ENCODE measurements at places on chromosomes 6 and 20.

DNA sequence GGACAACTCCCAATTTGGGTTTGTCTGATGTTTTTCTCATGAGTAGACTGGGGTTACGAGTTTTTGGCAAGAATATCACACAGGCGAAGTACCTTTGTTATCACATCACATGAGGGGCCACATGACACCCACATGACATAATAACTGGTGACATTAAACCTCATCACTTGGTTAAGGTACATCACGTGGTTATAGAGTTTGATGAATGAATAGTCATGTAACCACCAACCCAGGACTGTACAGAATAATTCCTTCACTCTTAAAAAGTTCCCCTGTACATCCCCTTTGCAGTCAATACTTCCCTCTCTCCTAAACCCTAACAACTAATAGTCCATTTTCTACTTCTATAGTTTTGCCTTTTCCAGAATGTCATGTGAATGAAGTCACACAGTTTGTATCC, 83.4 kb downstream of the REV3L start:
- no peak for DNase-seq

GRCh38 chr20:43752051-43752360, 25.2 kb upstream of the GTSF1L start:
- DNase-seq, result no peak

- DNase-seq, result no peak
These were observed 156.7 kb downstream of the GRM4 start for GRCh38 chr6:33989016-33989854.

- no peak for DNase-seq
These were observed 331.6 kb upstream of the NT5E start for GRCh38 chr6:85118233-85118632.
